ENCODE measurements at places on chromosomes 1 and 21. TPM values are rescaled to one million over a fixed set of nuclear protein-coding genes. Genes with fewer than 3 reads are reported as not detected.

- DNase-seq = no peak
Observed at GRCh38 chr1:104064399-104064798, 314.7 kb downstream of the AMY1C start.

- no peak for DNase-seq
Observed at GRCh38 chr21:31993826-31994825, 121.3 kb downstream of the HUNK start.

The OR2L5 gene
- total RNA-seq = not detected

- DNase-seq = peak; percentile 50
Observed at GRCh38 chr1:178634445-178634844, 90.6 kb upstream of the RALGPS2 start.
